ENCODE measurements at places on chromosomes 5 and 9.

- DNase-seq = no peak
Observed at GRCh38 chr5:34970552-34970951, 41.2 kb downstream of the DNAJC21 start.

DNA sequence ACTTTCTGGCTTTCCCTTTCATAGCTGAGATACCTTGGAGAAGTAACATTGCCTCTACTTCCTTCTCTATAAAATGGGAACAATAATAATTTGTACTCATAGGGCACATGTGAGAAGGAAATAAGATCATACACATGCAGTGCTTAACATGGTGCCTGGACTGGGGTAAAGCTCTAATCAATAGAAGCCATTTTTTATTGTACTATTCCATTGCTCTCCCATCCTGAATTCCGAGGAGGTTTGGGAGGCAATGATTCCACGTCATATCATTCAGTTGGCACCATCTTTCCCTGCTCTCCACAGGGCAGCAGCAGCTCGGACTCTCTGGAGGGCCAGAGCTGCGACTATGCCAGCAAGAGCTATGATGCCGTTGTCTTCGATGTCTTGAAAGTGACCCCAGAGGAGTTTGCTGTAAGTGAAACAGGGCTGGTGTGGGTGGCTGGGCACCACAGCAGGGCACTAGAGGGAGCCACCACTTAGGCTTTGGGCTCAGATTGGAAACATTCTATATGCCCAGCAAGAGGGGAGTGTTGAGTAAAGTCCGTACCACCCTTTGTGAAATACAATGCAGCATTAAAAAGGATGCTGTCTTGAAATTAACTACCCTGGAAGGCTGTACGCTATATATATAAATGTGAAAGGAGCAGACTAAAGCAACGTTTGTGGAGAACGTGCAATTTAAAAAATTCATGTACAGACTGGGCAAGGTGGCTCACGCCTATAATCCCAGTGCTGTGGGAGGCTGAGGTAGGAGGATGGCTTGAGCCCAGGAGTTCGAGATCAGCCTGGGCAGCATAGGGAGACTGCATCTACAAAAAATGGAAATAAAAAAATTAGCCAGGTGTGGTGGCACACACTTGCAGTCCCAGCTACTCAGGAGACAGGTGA lies 51.2 kb downstream of the RALGPS1 start:
- peak; percentile 68 for DNase-seq

DNA sequence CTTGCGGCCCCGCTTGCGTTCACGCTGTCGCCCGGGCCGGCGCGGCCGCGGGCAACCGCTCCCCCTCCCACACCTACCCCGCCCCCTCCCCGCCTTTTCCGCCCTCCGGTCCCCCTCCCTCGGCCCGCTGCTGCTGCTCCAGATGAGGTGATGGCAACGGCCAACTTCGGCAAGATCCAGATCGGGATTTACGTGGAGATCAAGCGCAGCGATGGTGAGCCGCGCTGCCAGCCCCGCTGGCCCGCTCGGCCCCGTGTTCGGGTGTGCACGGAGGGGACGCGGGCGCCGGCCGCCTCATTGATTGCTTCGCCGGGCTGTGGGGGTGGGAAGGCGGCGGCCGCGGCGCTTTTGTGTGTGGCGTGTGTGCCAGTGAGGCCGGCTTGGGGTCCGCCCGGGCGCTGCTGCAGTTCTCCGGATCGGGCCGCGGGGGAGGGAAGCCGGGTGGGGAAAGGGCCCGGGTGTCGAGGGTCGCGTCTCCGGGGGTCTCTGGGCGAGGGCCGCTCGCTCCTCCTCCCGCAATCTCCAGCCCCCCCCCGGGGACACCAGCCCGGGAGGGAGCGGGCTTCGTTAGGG lies 403 bp downstream of the KIF2A start:
- DNase-seq = peak; percentile 58

DNA sequence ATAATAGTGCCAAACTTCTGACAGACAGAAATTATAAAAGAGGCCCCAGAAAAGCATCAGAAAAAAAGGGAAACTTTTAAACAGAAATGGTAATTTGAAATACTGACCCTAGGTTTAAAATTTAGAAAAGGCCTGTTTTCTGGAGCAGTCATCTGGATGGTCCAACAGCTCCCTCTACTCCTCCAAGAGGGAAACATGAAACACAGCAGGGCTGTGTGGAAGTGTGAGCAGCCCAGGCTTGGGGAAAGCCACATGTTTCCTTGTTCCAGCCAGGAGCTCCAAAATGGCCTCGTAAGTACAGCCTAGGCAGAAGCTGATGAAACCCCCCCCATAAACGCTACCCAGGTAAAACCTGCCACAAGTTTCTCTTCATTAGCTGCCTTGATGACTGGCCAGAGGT lies 499.3 kb upstream of the ADAMTS16 start:
- peak; percentile 63 for DNase-seq

GRCh38 chr9:115957585-115957984 lies 196.0 kb upstream of the PAPPA start:
- no peak for DNase-seq

GRCh38 chr5:159440235-159440634 lies 109.9 kb upstream of the IL12B start:
- no peak for DNase-seq

GRCh38 chr9:104810421-104811339 lies 46.8 kb downstream of the NIPSNAP3B start:
- no peak for DNase-seq

DNA sequence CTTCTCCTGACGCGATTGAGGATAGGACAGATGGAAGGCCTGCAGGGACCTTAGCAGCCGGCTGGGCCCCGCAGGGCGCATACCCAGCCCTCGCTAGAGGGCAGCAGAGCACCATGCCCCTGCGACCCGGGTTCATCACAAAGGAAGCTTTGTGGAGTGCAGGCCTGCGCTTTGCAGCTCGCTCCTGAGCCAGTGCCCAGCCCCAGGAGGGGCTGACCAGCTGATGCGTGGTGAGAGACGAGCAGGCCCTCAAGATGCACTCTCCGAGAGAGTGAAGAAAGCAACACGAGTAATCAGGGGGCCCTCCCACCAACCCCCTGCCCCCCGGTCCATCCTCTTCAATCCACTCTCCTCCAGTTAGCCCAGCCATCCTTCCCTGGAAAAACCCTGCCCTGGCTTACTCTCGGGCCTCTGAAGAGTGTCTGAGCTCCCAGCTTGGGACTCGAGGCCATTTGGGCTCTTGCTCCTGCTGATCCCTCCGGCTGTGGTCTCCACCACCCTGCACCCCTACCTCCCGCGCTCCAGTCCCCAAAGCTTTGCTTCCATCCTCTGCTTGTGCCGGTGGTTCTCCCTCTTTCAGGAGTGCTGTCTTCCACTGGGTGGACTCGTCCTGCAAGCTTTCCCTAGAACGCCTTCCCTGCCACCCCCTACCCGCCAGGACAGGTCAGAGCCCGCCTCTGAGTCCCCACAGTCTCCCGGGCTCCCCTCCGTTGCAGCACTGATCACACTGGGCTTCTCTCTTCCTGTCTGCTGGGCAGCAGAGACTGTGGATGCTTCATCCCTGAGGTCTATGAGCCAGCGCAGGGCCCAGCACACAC lies 9.1 kb upstream of the KIF12 start:
- peak; percentile 92 for DNase-seq

DNA sequence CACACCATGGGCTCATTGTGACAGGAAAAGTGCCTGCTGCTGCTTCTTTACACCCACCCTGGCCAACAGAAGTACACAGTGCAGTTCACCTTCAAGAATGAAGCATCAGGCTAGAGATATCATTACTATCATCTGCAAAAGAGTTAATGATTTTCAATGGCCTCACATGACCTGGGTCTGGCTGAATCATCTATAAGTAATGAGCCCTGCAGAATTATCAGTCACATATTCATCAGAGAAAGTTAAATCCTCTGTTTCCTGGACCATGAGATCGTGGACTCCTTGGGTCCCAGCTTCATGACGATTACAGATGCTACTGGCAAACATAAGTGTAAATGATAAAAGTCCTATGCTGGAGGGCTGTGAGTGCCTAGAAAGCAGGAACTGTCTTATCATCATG lies 8.3 kb downstream of the BAG1 start:
- no peak for DNase-seq

DNA sequence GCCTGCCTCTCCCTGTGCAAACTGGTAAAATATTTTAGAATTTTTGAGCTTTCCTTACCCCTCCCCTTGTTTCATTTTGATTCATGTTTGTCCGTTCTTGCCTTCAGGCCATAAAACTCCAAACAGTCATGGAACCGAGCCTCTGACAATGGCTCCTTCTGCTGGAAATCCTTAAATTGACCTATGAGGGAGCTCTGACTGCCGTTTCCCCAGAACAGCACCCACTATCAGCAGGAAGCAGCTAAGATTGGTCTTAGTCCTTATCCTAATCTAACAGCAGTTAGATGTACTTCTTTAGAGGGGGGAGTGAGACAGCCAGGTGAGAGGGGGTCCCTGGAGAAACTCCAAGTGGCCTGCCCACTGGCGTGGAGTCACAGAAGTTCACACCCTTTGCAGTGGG lies 106.7 kb downstream of the FAM174A start:
- no peak for DNase-seq

DNA sequence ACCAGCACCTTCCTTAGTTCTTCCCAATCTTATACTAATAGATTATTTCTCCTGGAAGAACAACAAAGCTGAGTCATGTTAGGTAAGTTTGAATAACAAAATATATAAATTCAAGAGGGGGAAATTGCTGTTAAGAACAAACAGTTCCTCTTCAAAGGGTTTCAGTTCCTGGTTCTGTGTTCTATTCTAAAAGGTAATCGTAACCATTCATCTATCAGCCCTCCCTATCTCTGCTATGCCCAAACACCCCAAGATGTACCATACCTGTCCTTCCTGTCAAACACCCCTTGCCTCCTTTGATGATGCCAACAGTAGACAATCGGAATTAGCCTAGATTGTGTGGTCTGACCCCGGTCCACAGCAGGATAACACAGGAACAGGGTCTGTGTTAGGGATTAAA lies 4.2 kb upstream of the RNF180 start:
- DNase-seq = no peak

DNA sequence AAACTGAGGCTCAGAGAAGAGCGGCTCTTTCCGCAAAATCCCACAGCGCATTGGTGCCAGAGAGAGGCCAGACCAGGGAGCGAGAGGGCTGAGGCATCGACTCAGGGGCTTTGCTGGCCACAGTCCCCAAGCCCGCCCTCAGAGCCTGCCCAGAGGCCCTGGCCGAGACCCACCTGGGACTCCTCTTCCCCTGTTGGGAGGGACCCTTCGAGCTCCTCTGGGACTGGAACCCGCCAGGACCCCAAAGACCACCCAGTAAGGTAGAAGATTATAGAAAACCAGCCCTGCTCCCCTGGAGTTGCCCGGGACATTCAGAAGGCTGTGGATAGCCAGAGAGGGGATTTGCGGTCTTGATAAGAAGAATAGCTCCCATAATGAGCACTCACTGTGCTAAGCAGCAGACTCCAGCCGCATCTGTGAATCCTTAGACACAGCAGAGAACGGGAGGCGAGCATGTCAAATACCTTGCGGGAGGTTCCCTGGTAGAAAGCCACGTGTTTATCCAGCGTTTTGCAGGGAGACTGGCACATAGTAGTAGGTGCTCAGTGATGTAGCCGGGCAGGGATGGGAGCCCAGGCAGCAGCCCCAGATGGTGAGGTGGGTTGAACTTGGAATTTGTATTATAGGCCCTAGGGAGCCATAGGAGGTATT lies 651 bp upstream of the AK1 start:
- DNase-seq = no peak

- peak; percentile 8 for DNase-seq
Observed at GRCh38 chr5:42595597-42595996, 161.0 kb upstream of the CCDC152 start.

GRCh38 chr9:128456613-128457061 lies 831 bp downstream of the ODF2 start:
- DNase-seq = peak; percentile 93

DNA sequence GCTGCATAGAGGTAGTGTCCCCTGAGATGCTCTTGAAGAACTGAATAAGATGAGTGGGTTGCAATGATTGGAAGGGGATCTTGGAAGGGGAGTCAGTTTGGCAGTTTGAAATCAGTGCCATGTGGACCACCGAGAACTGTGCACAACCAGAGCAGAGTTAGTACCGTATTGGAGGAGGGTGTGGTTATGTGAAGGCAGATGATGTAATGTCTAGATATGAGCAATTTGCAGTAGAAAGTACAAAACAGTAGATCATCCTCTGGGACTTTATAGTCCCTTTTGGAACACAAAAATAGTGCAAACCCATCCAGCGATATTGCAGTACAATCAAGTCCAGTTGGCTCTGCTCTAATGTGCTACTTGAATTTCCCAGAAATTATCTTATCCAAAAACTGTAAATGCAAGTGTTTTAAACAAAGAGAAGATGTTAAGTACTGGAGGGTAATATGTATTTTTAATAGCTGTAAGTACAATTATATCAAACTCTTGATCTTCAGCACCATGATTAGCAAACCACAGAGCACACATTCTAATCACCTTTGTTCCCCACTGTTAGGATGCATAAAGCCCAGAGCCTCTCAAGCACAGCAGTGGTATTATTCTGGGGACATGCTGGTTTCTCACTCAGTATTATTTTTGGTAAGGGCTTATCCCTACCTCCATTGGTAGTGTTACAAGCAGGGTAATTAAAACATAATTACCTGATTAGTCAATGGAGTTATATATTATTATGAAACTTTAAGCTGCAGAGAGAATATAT lies 41.5 kb downstream of the MEGF10 start:
- no peak for DNase-seq

DNA sequence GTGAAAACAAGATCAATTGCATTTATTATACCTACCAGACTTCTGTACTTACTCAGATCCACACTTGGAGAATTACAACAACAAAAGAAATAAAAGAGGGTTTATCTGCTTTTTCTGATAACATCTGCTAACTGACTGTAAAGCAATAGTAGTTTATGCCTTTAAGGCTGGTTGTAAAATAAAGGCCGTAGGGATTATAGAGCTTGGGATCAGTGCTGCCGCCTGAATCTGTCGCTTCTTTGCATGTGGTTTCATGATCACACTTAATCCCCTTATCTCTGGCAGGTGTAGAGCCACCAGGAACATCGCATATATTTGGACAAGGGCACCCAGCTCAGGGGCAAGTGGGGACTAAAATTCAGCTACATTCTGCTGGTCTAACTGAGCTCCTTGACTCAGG lies 146.7 kb downstream of the CCDC192 start:
- no peak for DNase-seq

DNA sequence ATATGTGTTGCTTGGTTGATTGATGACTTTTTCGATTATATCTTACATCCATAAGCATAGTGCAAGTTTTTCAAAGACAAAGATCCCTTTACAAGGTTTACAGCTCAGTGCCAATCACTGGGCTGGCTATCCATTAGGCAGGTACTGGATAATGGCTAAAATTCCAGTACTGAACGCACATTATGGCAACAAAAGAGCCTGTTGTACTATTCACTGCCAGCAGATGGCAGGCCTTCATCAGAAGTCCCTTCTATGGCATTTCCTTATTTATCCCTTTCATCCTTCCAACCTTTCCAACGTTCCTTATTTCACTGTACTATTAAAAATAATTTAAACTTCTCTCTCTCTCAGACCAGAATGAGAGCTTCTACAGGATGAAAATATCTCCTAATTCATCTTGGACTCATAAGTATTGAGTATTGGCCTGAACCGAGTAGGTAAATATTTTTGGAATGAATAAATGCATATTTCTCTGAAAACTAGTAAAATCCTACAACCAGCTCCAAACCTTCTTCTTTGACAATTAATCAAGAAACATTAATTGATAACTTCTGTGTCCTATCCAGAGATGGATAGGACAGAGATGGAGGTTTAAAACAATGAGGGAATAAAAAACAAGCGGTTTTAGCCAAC lies 6.7 kb upstream of the WNT8A start:
- peak; percentile 83 for DNase-seq
